RPMI7951 (cell line): ENCODE measurements at places on chromosomes 3 and 15. TPM values are rescaled to one million over a fixed set of nuclear protein-coding genes. Genes with fewer than 3 reads are reported as not detected.

The CASR gene
- not detected in 2 replicates for total RNA-seq

The MORC1 gene
- total RNA-seq: not detected in 2 replicates

The RHCG gene
- total RNA-seq: not detected in 2 replicates

The CP gene
- 0.39 TPM in 1 of 2 replicates, not detected in the other for total RNA-seq

The PRSS50 gene
- not detected in 2 replicates for total RNA-seq

The TRAIP gene
- total RNA-seq: 13.5 and 15.0 TPM in 2 replicates

The PRR23A gene
- not detected in 2 replicates for total RNA-seq

The PTH1R gene
- not detected in 2 replicates for total RNA-seq

The LSAMP gene
- 0.12 and 0.59 TPM in 2 replicates for total RNA-seq

The ACOX2 gene
- 5.3 and 8.1 TPM in 2 replicates for total RNA-seq

The INAFM2 gene
- 23.0 and 25.6 TPM in 2 replicates for total RNA-seq

The CRABP1 gene
- total RNA-seq: 0.29 TPM in 1 of 2 replicates, not detected in the other

The HHLA2 gene
- total RNA-seq: not detected in 2 replicates

The PCSK6 gene
- total RNA-seq: 0.48 and 0.68 TPM in 2 replicates

The ANKRD34C gene
- total RNA-seq: not detected in 2 replicates

The CLDN18 gene
- not detected in 2 replicates for total RNA-seq

The GOLGA6A gene
- total RNA-seq: not detected in 2 replicates

The MELTF gene
- total RNA-seq: 0.12 and 0.39 TPM in 2 replicates
